ENCODE measurements at places on chromosomes 11 and 22.

- DNase-seq = no peak
Measured at GRCh38 chr11:123330948-123331347, 99.1 kb upstream of the GRAMD1B start.

GRCh38 chr11:95148406-95148805 lies 58.8 kb downstream of the ENDOD1 start:
- no peak for DNase-seq

DNA sequence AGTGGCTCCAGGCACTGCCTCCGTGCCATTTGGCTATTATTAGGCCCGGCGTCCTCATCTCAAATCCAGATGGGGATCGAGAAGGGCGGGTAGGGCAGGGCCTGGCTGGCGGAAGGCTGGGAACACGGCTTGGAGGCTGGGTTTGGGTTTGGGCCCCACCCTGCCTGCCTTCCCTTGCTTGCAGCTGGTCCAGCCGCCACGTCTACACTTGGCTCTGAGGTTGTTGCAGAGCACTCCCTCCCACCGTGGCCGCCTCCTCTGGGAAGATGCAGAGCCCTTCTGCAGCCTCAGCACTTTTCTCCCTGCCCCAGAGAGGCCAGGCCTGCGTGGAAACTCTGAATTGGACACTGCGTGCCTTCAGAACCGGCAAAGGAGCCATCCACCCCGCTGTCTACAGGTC lies 5.2 kb upstream of the SMTN start:
- no peak for DNase-seq

DNA sequence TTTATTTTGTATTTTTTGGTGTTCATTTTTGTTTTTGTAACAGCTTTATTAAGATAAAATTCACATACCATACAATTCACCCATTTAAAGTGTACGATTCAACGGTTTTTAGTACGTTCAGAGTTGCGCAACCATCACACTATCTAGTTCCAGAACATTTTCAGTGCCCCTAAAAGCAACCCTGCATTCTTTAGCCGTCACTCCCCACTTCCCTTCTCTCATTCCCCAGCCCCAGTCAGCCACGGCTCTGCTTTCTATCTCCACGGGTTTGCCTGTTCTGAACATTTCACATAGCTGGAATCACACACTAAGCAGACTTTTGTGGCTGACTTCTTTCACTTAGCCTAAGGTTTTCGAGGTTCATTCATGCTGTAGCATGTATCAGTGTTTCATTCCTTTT lies 9.6 kb upstream of the KCNQ1OT1 start:
- no peak for DNase-seq

GRCh38 chr11:69470793-69471728 lies 10.4 kb upstream of the LINC01488 start:
- DNase-seq = no peak

DNA sequence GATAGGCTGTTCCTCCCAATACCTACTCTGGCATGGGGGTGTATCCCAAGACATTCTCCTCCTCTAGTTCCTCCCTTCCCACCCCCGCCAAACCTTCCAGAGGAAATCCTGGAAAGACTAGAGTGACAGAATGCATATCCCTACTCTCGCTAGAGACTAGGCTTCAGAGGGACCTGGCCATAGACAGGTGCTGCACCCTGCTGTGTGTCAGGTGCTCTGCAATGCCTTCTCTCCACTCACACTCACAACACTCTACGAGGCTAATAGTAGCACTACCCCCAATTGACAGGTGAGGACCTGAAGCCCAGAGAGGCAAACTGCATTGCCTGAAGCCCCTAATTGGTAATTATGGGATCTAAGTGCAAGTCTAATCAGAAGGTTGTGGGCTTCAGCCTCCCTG lies 46.2 kb upstream of the LMO1 start:
- no peak for DNase-seq

DNA sequence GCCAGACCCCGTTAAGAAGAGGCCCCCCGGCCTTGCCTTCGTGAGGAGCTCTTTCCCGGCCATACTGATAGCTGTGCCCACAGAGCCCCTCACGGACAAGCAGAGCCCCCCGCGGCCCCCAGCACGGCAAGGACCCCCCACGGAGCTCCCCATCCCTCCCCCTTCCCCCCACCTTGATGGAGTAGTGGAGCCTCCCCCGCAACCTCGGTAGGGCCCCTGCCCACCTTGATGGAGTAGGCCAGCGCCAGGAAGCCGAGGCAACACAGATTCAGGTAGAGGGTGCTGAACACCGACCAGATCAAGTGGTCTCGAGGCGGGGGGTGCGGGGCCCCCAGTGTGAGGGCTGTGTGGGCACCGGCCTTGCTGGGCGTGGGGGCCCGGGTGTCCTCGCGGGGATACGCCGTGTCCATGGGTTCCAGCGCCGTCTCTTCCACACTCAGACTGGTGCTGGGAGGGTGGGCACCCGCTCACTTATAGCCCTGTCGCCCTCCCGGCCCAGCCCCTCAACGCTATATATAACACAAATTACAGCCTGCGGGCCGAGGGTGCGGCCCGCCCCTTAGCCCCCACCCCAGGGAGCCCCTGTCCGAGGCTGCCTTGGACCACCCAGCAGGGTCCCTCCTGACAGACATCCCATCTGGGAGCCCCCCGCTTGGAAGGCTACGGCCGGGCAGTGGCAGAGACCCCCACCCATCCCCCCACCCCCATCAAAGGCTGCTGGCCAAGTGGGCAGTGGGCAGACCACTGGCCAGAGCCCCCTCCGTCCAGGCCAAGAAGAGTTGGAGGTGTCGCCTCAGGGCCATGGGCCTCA lies at the start of gene IFITM5:
TSS of gene IFITM5 (minus strand) at position 446 of the 811 bp plus-strand sequence. CDS start at position 410, 36 bp downstream.
- DNase-seq = no peak

DNA sequence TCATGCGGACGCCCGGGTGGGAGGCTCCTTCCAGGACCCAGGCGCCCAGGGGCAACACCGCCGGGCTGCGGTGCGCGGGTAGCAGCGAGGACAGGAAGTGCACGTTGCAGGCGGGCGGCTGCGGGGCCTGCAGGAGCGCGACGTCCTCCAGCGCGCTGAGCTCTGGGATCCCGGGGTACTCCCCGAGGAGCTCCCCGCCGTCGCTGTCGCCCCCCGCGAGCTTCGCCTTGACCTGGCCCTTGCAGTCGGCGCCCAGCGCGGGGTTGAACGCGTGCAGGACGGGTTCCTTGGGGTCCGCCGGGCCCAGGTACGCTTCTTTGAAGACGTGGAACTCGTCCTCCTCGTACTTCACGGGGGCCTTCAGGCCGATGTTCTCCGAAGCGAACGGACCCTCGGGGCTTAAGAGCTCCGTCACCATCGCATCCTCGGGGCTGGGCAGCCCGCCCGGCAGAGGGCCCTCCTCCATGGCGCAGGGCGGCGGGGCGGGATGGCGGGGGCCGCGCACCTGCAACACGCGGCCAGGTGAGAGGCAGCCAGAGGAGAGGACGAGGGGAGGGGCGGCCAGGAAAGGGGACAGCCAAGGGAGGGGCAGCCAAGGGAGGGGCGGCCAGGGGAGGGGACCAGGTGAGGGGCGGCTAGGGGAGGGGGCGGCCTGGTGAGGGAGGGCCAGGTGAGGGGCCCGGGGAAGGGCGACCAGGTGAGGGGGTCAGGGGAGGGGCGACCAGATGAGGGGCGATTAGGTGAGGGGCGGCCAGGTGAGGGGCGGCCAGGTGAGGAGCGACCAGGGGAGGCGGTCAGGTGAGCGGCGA lies 921 bp downstream of the TESMIN start:
- DNase-seq = peak; percentile 54

DNA sequence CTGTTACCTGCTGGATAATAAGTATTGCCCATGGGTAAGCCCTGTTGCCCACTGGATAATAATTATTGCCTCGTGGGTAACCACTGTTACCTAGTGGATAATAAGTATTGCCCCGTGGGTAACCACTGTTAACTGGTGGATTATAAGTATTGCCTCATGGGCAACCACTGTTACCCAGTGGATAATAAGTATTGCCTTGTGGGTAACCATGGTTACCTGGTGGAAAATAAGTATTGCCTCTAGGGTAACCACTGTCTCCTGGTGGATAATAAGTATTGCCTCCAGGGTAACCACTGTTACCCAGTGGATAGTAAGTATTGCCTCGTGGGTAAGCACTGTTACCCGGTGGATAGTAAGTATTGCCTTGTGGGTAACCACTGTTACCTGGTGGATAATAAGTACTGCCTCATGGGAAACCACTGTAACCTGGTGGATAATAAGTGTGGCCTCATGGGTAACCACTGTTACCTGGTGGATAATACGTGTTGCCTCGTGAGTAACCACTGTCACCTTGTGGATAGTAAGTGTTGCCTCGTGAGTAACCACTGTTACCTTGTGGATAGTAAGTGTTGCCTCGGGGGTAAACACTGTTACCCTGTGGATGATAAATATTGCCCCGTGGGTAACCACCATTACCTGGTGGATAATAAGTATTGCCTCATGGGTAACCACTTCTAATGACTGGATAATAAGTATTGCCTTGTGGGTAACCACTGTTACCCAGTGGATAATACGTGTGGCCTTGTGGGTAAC lies 29.0 kb upstream of the NXPE4 start:
- no peak for DNase-seq

GRCh38 chr11:100647861-100648260 lies 39.2 kb upstream of the ARHGAP42 start:
- DNase-seq = no peak

DNA sequence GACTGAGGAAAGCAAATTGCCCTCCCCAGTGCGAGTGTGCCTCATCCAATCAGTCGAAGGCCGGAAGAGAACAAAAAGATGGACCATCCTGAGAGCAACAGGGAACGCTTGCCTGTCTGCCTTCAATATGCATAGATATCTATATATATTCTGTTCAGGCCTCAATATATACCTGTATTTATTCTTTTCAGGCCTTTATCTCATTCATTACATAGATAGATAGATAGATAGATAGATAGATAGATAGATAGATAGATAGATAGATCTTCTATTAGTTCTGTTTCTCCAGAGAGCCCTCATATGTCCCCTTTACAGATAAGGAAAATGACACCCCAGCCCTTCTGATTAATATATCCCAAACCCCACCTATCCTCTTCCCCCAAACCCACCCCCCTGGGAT lies 55.1 kb upstream of the LMO2 start:
- no peak for DNase-seq

DNA sequence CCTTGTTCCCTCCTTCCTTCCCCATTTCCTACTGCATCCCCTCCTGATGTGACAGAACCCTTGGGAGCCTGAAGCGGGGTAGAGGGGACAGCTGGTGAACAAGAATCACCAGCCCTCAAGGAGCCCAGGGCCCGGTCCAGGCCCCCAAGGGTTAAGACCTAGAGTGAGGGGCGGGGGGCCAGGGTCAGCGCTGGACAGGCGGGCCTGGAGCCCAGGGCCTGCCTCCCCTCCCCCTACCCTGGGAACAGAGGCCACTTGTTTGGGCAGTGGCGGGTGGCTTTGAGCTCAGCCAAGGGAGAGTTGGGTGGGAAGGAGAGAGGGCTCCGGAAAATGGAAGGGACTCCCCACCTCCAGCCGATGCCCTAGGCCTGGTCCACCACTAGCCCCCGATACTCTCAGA lies 2.1 kb downstream of the ARAP1 start:
- no peak for DNase-seq

Measured in activated CD8-positive, alpha-beta memory T cell treated with anti-CD3 and anti-CD28 coated beads, Interleukin-2, amount 50 U/mL, for 48 hours (primary cell).